ENCODE measurements at places on chromosomes 4 and X.

DNA sequence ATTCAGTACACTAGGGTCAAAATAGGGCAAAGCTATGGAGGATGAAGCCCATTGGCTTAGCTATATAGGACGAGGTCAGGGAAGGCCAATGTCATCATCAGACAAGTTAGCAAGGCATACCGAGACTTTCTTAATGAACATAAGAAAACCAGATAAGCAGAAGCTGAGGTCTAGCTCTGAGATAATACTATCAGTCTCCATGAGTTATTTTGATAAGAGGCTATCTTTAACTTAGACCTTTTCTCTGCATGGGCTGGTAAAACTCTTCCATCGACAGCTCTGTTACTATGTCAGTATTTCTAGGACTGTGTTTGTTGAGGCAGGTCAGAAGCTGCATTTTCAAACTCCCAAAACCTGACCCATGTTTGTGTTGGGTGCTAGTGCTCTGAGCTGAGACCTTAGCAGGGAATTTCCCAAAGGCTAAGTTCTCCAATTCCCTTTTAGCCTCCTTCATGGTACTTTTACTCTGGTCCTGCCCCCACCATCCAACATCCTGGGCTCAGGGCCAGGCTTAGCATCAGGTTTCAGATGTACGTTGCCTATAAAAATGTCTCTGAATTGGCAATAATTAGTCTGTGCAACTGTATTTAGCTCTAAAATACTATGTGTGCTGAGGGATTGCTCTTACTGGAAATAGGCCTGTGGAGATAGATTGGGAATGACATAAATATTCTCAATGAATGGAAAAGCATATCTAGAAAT lies 29.3 kb upstream of the LRAT start:
- no peak for DNase-seq

GRCh38 chrX:104721854-104722253 lies 155.9 kb downstream of the IL1RAPL2 start:
- DNase-seq, result no peak

- DNase-seq, result no peak
Measured at GRCh38 chr4:168715896-168716295, 219.0 kb downstream of the PALLD start.

- no peak for DNase-seq
Measured at GRCh38 chrX:46180258-46180687, 364.9 kb downstream of the ZNF674 start.

DNA sequence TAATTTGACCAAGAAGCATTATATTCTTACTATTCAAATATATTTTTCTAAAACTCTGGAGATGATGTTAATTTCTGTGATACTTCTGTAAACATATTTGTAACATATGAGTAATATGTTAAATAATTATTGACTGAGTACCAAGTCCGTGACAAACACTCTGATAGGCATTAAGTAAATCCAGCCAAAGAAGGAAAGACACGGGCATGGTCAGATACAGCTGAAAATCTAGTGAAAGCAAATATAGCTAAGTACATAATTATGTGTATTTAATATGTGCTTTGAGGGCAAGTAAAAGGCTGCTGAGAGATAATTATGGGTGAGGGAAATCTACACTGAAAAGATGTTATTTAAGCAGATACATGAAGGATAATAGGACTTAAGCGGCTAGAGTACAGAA lies 1263.6 kb upstream of the ADGRL3 start:
- DNase-seq, result no peak

DNA sequence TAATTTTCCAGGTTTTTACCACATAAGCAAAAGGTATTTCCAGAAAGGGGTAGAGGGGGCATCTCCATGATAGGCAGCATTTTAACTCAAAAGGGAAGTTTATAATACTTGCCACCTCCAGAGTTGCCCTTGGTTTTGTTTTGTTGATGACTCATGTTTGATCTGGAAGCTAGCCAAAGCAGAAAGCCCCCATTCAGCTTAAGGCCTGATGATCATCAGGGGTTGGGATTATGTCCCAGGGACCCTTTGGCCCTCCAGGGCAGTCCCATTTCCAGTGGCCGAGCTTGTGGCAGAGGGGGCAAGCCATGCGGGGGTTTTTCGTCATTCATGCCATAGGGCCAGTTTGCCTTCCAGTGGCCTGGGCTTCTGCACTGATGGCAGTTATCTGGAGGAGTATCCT lies 143.0 kb upstream of the PLAC1 start:
- DNase-seq, result no peak

GRCh38 chrX:101370888-101371504 lies 15.0 kb downstream of the BTK start:
- DNase-seq, result no peak

DNA sequence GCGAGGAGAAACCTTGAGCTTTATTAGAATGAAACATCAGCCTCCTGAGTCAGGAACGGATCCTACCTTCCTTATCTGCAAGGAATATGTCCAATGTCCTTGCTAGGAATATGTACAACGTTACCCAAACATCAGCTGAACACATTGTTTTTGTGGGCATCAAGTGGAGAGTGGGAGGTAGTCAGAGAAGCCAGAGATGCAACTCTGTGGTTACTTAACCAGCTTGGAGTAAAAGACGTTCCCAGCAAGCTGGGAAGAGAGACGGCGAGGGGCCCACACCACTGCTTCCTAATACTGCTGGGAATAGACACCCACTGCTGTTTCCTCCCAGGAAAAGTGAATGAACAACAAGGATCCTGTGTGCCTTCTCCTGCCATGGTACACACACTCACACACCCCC lies 74.4 kb upstream of the PLAC1 start:
- no peak for DNase-seq

GRCh38 chr4:122772986-122773385 lies 40.5 kb downstream of the BBS12 start:
- DNase-seq, result no peak

GRCh38 chr4:75514949-75515612 lies 808 bp downstream of the THAP6 start:
- no peak for DNase-seq

- DNase-seq, result no peak
Measured at GRCh38 chr4:104279744-104280143, 214.9 kb downstream of the CXXC4 start.

DNA sequence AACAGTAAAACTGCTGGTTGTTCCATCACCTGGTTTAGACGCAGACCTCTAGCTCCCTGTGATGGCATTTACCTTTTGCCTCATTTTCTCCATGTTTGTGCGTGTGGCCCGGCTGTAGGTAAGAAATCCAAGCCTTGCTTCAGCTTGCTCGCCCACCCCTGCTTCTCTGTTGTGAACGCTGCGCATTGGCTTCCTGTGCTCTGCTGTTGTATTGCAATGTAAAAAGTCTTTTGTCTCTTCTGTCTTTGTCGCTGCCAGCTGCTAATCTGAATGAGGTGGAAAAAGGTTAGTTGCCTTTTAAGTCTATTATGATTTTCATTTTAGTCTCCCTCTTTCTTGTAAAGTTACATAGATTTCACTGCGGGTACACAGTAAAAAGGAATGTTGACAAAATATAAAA lies 127.3 kb upstream of the PACRGL start:
- DNase-seq, result no peak
